ENCODE measurements at places on chromosomes 1 and 21.

DNA sequence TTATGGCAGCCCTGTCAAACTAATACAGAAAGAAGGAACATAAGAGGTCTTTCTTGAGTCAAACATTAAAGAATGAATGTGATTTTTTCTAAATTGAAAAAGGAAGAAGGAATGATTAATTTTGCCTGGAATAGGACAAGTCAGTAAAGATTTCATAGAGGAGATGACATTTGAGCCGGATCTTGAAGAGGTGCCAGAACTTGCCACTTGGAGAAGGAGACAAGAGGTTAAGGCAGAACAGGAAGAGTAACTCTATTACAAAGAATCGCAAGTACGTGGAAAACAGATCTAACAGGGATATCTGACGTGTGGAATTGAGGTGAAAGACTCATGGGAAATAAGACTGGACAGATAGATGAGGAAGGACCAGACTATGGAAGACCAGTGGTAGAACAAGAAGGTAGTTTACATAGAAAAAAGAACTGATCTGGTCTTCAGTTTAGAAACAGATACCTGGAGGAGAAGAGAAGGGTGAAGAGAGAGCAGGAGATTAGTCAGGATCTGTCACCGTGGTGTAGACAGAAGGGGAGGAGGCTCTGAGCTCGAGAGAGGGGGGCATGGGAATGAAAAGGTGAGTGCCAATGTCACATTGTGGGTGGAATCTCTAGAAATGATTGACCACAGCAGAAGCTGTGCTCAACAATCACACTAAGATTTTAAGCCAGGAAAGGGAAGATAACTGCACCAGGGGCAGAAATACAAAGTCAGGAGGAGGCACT is 32.5 kb downstream of the RHOU start:
- DNase-seq: no peak

- DNase-seq: no peak
These were observed 16.2 kb downstream of the WASF2 start for GRCh38 chr1:27473755-27474154.

GRCh38 chr1:39666772-39667171 is 5.1 kb downstream of the NT5C1A start:
- DNase-seq: no peak

GRCh38 chr1:10046356-10047085 is 13.8 kb downstream of the UBE4B start:
- no peak for DNase-seq

- DNase-seq: peak; percentile 39
These were observed 93.7 kb upstream of the ETS2 start for GRCh38 chr21:38712071-38712470.

GRCh38 chr1:223062177-223062576 is 80.9 kb downstream of the TLR5 start:
- DNase-seq: no peak

GRCh38 chr1:206693592-206693991 is 8.9 kb downstream of the MAPKAPK2 start:
- DNase-seq: peak; percentile 51

DNA sequence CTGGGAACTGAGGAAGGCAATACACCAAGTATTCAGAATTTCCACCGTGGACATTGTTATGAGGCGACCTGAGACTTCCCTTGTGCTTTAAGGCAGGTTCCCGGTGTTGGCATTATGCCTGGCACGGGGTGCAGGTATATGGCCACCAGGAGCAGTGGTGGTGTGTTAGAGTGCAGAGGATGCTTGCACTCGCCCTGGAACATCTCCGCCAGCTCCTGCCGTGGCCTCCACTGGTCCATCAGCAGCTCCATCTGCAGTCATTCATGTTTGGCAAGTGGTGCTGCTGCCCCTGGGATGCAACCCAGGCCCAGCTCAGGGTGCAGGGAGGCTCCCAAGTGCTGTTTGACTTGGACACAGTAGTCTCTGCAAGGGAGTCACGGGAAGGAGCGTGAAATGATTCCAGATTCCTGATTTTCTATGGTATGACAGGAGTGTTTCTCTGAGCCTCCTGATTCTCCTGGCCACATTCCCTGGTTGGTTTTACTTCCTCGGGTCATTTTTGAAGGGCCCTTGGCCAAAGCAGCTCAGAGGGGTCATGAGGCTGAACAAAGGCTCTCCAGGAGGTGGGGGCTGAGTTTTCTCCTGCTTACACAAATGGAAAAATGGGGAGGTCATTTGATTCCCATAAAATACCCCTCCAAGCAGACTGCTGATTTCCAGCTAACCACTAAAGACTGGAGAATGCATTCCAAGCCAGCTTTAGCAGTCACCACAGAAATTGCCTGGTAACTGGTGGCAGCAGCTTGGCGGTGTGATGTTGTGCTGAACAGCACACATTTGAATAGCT is 60.4 kb upstream of the PSEN2 start:
- no peak for DNase-seq

DNA sequence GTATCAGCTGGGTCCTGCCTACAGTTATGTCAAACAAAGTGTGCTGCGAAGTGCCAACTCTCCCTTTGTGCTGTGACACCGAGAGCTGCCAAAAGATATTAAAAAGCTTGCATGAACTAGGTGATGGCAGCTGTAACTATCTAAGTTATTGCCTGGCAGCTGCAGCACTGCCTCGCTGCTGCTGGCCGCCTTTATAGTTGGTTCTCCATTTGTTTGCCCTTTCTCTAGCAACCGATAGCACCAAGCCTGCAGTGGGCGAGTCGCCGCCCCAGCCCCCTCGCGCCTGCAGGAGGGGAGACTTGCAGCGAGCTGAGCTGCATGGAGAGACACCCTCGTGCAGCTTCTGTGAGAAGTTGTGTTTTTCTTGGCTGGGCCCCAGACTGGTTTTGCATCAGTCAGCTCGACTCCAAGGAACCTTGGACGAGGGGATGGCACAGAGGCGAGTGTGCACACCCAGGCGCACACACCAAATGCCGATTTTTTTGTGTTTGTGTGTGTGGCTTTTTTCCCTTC is 330.6 kb downstream of the RPS6KC1 start:
- DNase-seq: peak; percentile 16

DNA sequence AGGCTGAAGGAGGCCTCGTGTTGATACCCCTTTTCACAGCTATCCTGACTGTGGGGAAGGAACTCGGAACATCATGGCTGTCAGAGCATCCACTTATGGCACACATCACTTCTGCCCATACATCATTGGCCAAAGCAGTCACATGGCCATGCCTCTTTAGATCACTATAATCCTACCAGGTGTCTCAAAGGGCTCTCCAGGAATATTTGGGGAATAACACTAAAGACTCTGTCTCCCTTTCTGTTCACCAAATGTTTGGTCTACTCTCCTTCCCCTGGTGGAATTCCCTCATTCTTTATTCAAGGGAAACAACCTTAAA is 3.0 kb upstream of the JUN start:
- DNase-seq: no peak

DNA sequence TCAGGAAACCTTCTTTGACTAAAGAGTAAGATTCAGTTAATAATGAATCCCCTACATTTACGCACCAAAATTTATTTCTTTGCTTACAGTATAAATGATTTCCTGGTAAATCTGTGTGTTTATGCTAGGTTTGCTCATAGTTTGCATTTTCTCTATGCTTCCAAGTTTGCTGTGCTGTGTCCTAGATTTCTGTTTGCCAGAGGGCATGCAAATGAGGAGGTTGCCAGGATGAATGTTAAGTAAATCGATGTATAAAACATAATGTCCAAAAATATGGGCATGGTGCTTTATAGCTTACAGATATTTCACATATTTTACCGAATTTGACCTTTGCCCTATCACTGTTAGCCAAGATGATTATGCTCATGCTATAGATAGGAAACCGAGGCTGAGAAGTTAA is 63.8 kb downstream of the TBX19 start:
- DNase-seq: no peak

- DNase-seq: no peak
These were observed 44.9 kb upstream of the SCMH1 start for GRCh38 chr1:41286992-41287391.

DNA sequence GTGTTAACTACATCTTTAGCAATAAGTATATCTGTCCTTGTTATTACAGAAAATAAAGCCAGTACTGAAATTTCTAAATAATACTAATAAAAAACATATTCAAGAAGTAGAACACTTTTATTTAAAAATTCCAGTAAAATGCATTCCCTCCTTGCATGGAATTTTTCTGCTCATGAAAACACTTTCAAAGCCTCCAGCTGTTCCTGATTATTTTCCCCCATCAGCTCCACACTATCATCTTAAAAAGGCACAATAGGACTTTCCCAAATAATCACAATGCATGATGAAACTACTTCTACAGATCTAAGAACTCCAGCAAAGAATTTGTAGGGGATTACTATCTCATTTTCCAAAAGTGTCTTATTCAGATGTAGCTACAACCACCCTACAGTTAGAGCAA is 162.6 kb upstream of the USP25 start:
- DNase-seq: no peak

DNA sequence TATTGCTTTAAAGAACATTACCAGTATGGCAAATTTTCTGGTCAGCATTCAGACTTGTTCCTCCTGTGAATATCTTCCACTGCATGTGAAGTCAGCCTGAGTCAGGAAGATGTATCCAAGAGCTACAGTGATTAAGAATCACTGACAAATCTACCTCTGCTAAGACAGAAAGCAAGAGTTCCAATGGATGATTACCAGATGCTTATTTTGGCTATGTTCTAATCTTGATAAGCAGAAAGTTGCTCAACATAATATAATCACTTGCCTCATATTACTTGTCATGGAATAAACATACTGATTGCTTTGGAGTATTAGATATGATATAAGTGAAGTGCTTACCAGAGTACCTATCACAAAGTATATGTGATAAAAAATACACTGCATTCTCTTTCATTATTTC is 738.1 kb downstream of the ADGRL2 start:
- peak; percentile 12 for DNase-seq

DNA sequence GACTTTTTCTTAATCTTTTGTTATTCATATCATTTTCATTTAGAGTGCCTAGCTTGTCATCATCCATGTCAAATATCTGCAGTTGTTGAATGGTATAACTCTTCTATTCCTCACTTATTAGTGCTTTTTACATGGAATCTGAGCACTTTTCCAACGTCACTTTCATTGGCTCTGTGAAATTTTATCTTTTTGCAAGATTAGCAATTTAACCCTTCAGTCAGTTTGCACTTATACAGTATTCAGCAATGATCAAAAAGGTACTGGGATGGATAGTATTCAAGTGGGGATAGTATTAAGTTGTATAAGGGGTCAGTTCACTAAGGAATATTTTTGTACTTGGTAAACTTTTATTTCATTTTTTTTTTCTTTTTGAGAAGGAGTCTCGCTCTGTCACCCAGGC is 150.0 kb downstream of the RASAL2 start:
- no peak for DNase-seq

- DNase-seq: peak; percentile 43
These were observed 414.3 kb upstream of the NR5A2 start for GRCh38 chr1:199612976-199613774.

- peak; percentile 43 for DNase-seq
These were observed 46.8 kb upstream of the ZC3H11B start for GRCh38 chr1:219659684-219660083.

DNA sequence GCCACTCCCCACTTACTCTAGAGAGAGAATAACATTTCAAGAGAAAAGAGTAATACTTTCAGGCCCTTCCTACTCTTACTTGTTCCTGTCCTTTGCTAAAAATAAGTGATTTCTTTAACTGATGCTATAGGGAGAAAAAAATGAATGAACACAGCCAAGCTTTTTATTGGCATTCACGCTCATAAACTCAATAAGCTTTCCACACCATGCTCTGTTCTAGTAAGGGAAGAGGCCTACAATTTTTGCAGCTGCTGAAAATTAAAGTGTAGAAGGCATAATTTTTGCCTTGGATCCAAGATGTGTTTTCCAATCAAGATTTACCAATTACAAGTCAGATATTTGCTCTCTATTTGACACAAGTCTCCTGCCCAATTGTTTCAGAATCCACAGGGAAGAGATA is 188.1 kb upstream of the RGS18 start:
- no peak for DNase-seq

DNA sequence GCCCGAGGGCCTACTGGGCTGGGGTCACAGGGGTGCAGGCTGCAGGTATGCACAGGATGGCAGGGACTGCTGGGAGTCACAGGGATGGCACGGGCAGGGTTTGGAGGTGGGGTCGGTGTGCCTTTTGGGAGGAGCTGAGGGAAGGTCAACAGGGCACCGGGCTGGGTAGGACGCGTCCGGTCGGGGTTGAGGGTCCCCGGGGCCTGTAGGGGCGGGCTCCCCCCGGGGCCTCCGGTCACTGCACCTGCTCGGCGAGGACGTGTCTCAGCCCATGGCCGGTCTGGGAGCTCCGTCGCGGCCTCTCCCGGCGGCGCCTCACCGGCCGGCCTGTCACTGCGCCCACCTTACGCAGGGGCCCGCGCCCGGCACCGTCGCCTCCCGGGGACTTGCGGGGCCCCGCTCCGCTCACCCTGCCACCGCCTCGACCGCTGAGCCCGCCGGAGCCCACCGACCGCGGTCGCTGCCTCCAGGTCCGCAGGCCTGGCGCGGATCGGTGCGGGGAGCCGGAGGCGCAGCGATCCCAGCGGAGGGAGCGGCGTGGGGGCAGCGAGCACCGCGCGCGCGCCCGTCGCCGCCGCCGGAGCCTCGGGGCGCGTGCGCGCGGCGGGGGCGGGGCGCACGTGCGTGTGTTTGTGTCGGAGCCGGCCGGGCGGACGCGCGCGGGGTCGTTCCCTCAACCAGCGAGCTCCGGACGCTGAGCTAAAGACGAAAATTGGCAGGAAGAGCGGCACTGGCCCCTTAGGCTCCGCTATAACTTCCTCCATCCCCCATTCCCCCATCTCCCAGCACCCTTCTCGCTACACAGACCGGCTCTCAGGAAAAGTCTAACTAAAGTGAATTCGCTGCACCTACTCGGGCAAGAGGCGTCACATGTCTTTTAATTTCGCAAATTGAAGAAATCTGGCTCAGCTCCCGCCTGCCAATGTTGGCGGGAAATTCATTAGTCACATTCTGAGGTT is at the start of gene AMIGO1:
Gene AMIGO1, minus strand, starts transcription at position 552 of the 959 bp plus-strand sequence. CDS start 815 bp downstream, outside the sequence.
- no peak for DNase-seq

GRCh38 chr1:30101487-30102227 is 621.7 kb downstream of the MATN1 start:
- no peak for DNase-seq

- DNase-seq: peak; percentile 91
These were observed 11.4 kb upstream of the PHLDA3 start for GRCh38 chr1:201480231-201481003.

GRCh38 chr21:40732253-40733023 is 114.5 kb downstream of the DSCAM start:
- DNase-seq: no peak

Data from LHCN-M2 (cell line).